Cerebellar nuclear complex (tissue), 1 donor: ENCODE measurements at places on chromosomes 3 and 15.

GRCh38 chr3:146159037-146159436 lies 1.9 kb downstream of the PLOD2 start:
- no peak for DNase-seq

DNA sequence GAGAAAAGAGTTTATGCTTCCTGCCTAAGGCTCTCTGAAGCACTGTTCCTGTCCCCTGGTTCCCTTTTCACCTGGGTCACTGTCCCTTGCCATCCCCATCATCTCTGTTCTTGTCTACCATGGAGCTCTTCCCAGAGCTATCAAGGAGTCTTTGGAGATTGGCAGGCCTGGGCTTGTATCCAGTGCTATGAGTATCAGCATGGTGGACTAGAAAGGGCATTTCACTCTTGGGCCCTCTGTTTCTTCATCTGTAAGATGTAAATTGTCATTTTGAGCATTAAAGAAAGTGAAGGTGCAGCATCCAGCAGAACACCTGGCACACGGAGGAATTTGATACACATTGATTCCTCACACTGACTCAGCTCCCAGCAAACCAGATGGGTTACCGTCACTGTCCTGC lies 388.2 kb downstream of the CACNA2D3 start:
- no peak for DNase-seq

- DNase-seq = no peak
These were observed 257.4 kb downstream of the CGGBP1 start for GRCh38 chr3:87801409-87801808.

DNA sequence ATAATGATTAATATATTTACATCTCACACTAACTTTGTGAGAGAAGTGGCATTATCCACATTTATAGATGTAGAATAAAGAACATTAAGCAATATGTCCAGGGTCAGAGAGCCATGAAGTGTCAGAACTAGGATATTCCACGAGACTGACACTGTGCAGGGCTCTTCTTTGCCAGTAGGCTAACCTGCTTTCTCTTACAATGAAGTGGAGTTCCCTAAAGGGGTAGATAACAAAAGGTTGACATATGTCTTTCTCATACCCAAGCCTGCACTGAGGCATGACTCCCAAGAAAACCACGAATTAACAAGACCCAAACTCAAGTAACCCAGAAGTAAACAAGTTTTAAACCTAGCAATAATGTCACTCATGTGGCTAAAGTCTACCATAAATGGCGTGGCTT lies 191.5 kb upstream of the SLC2A2 start:
- no peak for DNase-seq

- no peak for DNase-seq
These were observed 766.5 kb downstream of the NTRK3 start for GRCh38 chr15:87489902-87490665.

GRCh38 chr3:192188218-192188835 lies 539.0 kb downstream of the FGF12 start:
- DNase-seq = no peak

DNA sequence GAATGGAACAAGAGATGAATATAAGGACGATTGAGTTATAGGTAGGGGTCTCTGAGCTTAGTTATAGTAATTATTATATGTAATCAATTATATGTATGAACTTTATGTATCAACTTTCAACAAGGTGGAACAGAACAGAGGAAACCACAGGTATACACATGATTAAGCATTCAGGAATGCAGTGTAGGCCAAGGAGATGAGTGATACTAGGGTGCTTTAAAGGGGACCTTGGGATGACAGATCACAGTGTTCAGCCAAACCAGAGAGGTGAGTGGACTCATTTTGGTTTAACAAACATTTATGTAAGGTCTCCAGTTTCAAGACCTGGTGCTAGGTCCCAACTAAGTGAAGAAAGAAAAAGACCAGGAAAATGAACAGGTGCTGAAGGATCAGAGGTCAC lies 895.5 kb downstream of the ROBO2 start:
- no peak for DNase-seq

- DNase-seq = no peak
These were observed 18.8 kb downstream of the CLASP2 start for GRCh38 chr3:33699275-33699674.

DNA sequence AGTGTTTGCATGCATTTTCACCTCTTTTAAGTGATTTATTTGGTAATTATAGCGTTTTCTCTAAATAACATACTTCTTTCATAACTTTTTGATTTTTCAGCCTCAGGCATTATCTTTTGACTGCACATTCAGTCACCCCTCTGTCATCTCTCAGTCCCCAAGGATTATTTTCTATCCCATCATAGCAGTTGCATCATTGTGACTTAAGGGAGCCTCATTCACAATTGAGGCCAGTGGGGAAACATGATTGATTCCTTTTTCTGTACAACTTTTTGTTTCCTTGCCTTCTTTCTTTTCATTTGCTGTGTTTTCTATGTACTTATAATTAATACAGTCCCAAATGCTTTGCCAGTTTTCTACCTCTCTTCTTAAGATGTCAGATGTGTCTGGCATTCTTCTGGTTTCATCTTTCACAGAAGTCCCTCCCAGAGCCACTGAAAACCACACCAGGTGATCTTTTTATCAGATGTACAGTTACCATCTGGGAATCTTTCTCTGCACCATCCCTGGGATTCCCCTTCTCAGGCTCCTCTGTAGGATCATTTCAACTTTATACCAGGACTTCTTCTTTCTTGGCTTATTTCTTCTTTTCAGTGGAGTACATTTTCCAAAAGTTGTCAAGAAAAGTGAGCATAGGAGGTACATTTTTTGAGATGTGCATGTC lies 151.4 kb downstream of the RAP2B start:
- no peak for DNase-seq

DNA sequence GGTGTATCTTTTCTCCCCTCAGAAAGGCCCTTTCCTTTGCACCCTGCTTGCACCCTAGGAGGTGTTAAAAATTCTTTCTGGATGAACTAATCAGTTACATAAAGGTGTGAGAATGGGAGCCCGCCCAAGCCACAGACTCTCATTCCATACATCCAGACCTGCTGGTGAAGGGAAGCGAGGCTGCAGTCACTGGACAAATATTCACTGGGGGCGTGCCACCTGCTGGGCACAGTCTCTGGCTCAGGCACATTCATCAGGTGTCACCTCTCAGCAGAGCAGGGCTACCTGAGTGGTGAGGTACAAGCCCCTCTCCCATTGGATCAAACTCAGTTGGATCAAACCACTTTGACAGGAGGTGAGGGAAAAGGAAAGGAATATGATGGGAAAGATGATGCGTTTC lies 52.0 kb downstream of the NTRK3 start:
- no peak for DNase-seq

- no peak for DNase-seq
These were observed 121.9 kb upstream of the EPHA3 start for GRCh38 chr3:88985491-88985890.
